ENCODE measurements at places on chromosomes 5 and 9.

DNA sequence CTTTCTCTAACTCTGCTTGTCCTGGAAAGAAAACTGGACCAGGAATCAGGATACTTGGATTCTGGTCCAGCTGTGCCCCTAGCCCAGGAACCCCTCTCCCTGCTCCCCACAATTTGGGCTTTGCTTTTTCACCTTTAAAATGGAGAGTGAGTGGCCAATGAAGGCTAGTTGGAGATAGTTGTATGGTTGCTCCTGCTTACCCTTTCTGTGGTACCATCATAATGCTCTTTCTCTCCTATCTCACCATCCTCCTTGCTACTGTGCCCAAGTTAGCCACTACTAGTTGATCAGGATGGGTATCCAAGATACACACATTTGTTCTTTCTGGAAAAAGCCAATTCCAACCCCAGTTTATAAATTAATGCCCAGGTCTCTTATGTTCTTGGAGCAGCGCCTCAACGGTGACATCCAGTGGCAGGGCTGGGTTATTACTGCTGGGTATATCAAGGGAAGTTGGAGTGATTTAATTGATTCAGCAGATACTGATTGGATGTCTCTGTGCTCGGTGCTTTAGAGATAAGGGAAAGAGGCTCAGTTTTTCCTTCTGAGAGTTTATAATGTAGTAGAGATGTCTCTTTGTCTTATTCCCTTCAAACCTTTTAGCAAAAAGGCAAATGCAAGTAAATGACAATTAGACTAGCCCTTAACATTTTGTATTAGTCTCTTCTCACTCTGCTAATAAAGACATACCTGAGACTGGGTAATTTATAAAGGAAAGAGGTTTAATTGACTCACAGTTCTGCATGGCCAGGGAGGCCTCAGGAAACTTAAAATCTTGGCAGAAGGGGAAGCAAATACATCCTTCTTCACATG lies 38.5 kb downstream of the FAXDC2 start:
- peak; percentile 67 for DNase-seq

DNA sequence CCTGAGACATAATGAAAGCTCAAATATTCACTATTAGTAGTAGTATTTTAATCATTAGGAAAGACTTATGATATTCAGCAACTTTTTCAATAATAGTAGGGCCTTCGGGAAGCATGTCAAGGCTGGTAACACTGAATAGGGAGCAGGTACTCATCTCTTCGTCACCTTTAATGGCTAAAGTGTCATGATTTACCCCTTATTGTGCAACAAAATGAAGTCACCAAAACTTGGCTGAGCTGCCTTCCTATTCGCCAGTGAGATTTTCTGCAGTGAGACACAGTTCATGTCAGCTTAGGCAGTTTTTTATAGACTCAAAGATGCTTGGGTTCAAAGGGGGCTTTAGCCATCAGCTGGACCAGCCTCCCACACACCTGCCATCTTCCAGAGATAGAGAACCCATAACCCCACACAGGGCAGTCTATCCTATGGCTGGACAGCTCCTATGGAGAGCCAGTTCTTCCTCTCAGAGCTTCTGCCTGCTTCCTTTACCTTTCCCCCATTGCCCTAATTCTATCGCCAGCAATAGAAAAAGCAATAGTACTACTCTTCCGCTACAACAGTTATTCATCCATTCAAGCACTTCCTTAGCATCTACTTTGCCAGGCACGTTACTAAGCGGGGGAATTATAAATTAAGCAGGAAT lies 2.3 kb upstream of the CPLX2 start:
- no peak for DNase-seq

DNA sequence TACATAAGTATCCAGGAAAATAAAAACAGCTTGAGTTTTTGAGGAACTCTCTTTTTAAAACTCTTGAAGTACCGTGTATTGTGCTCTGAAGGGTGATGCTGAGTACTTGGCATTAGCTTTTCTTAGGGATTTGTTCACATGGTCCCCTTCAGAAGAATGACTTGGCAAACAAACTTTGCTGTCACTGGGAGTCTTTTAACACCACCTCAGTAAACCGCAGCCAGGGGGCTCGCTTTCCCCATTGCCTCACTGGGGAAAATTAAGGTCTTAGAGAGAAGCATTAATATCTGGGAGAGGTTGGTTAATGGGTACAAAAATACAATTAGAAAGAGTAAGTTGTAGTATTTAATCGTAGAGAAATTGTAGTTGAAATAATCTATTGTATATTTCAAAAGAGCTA lies 105.9 kb upstream of the DAP start:
- no peak for DNase-seq

DNA sequence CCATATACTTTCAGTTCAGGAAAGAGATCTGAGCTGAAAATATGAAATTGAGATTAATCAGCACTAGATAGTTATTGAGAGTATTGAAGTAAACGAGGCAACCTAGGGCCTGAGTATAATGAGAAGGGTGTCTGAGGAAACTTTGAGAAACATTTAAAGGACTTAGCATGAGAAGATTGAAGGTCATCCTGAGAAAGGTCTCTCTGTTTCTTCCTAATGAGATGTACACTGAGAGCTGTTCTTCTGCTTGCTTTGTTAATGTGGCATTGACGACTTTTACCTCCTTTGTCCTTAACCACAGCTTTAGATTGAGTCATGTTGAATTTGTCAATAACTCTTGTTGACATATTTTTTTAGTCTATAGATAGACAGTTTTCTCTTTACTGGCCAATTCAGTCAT lies 145.1 kb upstream of the ACTBL2 start:
- no peak for DNase-seq

- no peak for DNase-seq
Observed at GRCh38 chr5:5752844-5753243, 330.4 kb downstream of the ICE1 start.

GRCh38 chr5:52452098-52452497 lies 335.6 kb upstream of the ITGA1 start:
- DNase-seq: no peak

DNA sequence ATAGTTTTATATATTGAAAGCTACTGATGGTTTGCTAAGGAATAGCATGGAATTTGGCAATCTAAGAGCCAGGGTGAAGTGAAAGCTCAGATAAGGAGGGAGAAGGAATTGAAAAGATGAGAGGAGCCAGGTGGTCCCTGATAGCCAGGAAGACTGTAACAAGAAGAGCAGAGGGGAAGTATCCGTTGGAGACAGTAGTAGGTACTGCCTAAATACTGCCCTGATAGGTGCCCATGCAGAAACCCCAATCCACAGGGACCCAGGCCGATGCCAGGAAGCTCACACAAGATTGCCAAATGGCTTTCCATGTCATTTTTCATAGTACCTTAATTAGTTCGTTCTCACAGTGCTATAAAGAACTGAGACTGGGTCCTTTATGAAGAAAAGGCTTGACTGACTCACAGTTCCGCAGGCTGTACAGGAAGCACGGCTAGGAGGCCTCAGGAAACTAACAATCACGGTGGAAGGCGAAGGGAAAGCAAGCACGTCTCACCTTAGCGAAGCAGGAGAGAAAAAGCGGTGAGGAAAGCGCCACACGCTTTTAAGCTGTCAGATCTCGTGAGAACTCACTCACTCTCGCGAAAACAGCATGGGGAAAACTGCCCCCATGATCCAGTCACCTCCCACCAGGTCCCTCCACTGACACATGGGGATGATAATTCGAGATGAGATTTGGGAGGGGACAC lies 13.0 kb downstream of the ACTL7B start:
- no peak for DNase-seq

DNA sequence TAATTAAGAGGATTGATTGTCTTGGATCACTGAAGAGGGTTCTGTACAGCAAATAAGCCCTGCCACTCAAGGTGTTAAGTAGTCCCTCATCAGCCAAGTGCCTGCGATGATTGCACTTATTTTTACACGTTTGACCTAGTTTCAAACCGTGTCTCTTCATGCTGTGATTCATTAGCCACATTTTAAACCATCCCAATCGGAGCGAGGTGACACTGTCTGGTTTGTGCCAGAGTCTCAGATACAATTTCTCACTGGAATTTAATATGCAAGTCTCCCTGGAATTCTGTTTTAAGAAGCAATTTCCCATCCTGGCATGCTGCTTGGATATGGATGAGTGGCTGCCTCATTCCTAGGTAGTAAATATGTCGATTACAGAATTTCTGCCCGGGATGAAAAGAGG lies 1.6 kb downstream of the INSYN2B start:
- no peak for DNase-seq

- DNase-seq: no peak
Observed at GRCh38 chr9:121021301-121021700, 28.8 kb downstream of the C5 start.

DNA sequence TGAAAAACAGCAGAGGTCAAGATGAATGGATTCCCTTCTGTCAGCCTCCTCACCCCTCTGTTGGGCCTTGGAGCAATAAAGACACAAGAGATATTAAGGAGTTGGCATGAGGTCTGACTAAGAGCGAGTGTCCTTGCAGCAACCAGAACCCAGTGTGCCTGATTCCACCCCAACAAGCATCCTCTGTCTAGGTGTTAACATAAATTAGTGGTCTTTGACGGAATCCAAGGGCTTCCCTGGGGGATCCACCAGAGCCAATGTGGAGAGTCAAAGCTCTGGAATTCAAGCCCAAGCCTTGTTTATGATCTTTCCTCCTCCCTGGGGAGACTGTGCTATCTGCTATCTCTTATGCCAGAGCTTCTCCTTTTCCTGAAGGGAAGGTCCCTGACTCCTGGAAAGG lies 128.1 kb upstream of the SMIM23 start:
- DNase-seq: no peak

DNA sequence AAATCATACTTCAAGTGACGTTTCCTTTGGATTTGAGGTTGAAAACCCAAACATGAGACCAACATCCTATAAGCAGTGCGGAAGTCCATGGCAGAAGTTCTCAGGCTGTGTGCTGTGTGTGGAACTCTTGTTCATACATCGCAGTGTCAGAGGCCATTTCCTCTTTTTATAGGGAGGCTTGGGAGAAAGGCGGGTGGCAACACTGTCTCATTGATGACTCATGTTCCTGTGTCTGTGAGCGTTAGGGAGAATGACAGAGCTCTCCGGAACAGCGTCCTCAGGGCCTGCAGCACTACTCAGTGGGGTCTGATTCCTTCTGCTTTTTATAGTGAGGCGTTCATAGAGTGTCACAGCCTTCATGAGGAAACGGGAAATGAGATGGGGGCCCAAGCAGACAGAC lies 98.8 kb upstream of the BASP1 start:
- DNase-seq: peak; percentile 97

GRCh38 chr9:36325081-36325828 lies 67.0 kb upstream of the GNE start:
- DNase-seq: no peak

DNA sequence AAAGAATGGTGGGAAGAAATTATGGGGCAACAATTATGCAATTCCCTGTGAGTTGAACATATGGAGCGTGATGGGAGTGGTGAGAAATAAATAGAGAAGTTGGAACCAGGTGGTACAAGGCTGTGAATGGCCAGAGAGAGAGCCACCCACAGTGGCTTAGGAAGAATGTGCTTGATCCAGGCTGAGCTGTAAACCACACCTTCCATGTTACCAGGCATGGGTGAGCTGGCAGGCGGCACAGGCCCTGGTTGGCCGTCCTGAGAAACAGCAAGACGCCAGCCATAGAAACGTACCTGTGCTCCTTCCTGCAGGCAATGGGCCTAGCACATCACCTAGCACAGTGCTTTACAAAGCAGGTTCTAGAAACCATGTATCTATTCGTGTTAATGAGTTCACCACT lies 74.3 kb downstream of the EPB41L4B start:
- DNase-seq: no peak

DNA sequence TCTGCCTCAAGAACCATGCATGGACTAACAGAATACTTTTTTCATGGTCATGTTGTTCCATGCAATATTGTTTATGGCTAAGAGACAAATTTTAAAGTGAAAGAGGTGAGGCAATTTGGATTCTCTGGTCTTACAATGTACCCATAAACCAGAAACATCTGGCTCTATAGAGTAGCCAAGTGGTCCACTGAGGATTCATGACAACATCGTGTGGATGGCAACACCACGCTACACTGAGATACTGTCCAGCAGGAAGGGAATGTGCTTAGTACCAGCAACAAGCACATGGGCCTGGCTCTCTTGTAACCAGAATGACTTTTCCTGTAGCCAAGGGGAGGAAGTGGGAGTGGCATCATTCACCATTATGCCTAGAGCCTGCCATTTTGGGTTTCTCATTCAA lies 218.2 kb downstream of the GADD45G start:
- no peak for DNase-seq

DNA sequence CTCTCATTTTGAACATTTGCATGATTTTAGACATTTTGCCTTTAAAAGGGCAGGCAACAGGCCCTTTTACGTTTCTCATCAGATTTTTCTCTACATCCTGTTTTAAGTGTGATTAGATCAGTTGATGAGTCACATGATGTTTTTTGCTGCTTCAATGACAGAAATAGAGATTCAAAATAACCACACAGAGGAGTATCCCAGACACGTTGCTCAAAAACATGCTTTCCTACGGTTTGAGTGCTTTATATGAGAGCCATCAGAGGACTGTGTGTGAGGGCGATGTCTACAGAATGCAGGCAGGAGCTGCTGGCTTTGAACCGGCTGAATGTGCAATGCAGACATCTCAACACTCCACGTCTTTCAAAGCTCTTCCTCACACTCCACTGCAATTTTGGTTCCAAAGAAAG lies 42.1 kb downstream of the OTULIN start:
- no peak for DNase-seq

DNA sequence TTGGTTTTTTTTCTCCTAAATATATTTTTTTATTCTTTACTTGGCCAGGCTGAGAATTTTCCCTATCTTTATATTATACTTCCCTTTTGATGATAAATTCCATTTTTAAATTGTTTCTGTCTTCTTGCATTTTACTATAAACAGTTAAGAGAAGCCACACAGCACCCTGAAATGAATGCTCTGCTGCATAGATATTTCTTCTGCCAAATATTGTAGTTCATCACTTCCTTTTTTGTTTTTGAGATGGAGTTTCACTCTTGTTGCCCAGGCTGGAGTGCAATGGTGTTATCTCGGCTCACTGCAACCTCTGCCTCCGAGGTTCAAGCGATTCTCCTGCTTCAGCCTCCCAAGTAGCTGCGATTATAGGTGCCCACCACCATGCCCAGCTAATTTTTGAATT lies 8.5 kb upstream of the INIP start:
- no peak for DNase-seq

DNA sequence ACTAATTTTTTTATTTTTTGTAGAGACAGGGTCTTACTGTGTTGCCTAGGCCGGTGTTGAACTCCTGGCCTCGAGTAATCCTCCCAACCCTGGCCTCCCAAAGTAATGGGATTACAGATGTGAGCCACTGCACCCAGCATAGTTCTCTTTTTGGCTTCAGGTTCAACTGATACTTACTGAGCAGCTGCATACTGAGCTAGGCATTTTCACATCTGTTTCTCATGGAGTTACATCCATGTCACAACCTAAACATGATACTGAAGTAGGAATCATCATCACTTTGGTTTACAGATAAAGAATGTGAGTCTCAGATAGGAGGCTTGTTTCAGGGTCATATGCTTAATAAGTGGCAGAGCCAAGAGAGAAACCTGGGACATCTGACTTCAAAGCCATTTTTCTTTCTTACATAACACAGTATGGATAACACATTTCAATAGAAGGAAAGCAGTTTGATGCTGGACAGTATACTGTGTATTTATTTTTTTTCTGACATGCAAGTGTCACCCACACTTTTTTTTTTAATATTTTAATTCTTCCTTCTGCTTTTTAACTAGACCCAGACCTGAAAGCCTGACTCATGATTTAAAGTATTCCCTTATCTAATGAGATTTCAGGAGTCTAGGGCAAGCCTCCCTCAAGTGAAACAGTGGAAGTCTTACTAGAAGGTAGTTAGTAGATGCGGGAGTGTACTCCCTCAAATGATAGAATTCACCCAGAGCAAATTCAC lies 90.8 kb downstream of the HACD4 start:
- no peak for DNase-seq
